H7 (cell line): ENCODE measurements at places on chromosomes 11 and 22.

GRCh38 chr11:126951465-126951864 lies 49.1 kb downstream of the KIRREL3 start:
- DNase-seq, result no peak

- DNase-seq, result no peak
These were observed 3.8 kb downstream of the ALKBH8 start for GRCh38 chr11:107561688-107562087.

DNA sequence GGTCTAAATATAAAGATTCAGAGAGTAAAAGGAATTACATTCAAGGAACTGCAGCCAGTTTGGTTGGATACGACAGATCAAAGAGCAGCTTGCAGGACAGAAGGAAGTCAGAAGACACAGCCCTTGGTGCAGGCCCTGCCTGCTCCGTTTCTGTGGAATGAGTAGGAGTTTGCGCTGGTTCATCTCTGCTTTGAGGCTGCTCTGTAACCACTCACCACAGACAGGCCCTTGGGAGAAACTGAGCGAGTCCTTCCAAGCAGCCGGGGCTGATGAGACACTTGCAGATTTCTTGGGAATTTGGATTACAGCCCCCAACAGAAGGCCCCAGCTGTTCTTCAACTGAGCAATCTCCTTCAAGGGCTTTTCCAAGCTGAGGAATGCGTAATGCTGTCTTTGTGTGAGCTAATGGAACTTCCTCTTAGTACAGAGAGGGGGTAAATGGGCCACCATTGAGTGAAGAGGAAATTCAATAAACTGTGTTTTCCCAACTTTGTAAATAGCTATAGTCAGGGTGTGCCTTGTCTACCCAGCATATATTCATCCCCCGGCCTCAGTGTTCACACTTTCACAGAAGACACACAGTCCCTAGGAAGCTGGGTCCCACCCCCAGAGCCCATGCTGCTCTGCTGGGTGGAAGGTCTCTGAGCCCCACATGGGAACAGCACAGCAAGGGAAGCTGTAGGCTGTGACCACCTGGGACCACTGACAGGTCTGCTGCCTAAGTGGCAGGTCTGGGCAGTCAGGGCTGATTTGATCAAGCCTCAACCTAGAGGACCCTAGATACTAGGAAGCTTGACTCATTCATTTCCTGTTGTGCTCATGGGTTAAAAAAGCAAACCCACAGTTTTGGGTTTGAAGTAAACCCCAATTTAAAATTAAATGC lies 16.6 kb downstream of the IL10RA start:
- no peak for DNase-seq

DNA sequence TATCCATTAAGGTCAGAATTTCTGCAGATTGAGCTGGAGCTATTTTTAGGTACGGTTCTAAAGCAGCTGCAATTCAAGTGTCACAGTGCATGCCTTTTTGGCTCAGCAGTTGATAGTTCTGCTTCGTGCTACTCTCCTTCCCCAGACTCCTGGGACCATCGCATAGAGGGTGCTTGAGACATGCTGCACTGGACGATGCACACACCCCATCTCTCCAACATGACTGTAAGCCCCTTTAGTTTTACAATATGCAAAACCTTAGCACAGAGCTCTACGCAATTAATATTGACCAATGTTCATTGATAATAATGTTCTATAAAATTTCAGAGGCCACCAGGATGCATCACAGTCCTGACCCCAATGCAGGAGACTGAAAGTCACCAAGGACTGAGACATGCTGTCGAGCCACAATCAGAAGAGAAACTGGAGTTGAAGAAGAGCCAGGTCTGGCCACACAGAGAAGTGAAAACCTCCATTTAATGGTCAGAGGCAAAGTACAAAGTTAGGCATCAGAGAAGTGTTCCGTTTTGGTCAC lies 120.9 kb upstream of the ZC3H12C start:
- no peak for DNase-seq

DNA sequence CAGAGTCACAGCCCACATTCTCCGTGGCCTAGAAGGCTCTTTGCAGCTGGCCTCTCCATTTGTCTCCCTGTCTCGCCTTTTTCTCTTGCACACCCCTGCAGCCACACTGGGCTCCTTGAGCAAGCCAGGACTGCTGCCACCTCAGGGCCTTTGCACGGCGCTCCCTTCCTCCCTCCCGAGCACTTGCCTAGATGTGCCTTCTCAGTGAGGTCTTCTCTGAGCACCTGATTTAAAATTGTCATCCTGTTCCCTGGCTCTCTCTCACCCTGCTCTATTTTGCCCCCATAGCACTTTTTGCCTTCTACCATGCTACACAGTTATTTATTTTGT lies 102.9 kb upstream of the THY1 start:
- DNase-seq, result no peak
